ENCODE measurements at places on chromosomes 11 and 22.

DNA sequence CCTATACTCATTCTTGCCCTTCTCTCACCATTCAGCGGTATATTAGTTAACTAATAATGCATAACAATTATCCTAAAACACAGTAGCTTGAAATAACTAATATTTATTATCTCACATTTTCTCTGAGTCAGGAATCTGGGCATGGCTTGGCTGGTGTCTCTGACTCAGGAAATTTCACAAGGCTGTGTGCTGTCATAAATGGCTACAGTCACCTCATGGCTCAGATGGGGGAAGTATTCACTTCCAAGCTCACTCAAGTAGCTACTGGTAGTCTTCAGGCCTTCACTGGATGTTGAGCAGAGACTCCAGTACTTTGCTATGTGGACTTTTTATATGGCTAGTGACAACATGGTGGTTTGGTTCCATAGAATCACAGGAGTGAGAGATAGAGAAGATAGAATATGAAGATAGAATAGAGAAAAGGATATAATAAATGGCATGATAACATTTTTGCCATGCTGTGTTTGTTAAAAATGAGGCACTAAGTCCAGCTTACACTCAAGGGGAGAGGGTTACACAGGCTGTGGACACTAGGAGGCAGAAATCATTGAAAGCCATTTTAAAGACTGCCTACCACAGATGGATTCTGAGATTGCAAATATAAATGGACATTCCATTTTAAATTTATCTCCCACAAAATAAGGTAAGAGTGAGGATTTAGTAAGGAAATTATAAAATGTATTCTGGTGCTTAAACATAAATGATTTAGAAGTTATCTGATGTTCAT lies 997.8 kb upstream of the CHORDC1 start:
- no peak for DNase-seq

DNA sequence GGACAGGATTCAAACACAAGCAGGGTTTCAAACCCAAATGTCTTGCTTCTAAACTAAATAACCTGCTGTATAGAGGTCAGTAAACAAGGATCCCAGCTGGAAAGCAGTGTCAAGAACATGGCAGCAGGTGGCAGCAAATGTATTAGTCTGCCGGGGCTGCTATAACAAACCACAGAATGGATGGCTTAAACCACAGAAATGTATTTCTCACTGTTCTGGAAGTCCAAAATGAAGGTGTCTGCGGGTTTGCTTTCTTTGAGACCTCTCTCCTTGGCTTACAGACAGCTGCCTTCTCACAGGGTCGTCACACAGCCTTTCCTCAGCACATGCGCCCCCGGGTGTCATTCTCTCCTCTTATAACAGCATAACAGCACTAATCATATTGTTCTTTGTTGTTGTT lies 65.1 kb upstream of the LRRC55 start:
- peak; percentile 47 for DNase-seq

DNA sequence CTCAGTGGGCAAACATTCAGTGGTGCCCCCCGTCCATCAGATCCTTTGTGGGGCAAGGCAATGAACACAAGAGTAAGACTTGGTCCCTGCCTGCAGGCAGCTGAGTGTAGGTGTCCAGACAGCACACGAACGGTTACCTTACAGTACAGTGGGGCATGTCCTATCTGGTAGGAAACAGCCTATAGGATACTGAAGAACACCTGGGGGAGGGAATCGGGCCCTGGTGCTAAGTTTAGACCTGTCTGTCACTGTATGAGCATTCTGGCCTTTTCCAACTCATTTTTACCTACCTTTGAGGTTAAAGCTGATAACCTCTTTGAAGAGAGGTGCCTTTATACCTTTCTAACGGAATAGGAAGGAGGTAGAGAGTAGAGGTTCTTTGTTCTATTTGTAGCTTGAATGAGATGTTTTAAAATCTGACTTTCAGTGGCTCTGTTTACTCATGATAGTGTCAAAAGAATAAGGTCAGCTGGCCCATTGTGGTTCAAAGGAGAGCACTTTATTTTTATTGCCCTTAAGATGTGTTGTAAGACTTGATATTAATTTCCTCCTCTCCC lies 8.9 kb downstream of the ZNRF3 start:
- DNase-seq, result no peak

- DNase-seq, result no peak
Measured at GRCh38 chr11:86261328-86261727, 16.8 kb downstream of the EED start.

GRCh38 chr22:27998511-27999410 lies 79.7 kb upstream of the PITPNB start:
- no peak for DNase-seq

DNA sequence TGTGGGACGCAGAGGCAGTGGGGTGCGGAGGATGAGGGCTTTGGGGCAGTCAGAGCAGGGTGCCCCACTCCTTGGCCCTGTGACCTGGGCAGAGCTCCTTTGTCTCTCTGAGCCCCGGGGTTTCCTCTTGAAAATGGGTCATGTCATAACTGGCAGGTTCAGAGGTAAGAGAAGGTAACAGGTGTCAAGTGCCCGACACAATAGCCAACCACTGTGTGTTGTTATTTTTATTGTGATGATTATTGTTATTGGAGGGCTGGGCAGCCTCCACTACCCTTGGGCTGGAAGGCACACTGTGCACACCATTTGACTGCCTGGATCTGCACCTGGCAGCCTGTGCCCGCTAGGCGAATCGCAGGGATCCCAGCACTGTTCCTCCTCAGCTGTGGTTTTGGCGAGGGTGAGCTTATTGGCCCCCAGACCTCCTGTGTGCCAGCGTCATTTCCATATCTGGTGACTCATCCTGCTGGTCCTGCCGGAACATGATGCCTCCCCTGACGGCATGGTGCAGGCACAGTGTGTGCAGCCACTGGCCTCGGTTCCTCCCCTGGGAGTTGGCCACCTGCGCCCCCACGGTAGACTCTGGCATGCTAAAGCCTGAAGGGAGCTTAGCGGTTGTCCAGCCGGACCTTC lies 15.4 kb upstream of the SOX10 start:
- peak; percentile 68 for DNase-seq

DNA sequence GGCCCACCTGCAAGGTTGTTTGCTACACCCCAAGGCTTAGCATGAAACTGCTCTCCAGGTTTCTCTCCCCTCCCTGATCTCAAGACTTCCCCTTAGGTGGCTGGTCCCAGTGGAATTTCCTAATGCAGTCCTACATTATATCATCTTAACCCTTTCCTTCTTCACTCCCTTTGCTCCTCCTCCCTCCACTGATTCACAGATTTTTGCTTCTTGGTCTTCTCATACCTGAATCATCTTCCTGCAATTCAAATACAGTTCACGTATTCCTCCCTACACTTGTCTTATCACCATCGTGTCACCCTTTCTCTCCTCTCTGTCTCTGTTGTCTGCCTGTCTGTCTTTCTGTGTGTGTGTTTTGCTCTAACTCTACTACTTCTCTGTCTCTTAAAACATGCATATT lies 17.0 kb downstream of the MMP10 start:
- no peak for DNase-seq

DNA sequence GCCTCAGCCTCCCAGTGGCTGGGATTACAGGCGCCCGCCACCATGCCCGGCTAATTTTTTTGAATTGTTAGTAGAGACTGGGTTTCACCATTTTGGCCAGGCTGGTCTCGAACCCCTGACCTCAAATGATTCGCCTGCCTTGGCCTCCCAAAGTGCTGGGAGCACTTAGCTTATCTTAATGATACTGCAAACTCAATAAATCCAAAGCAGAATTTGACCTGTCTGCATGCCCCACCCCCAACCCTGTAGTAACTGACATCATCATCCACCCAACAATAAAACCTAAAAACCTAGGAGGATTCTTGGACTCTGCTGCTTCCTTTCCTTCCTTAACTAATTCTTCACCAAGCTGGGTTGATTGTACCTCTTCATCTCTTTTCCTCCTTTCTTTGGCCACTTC lies 6.3 kb upstream of the ADSL start:
- no peak for DNase-seq

DNA sequence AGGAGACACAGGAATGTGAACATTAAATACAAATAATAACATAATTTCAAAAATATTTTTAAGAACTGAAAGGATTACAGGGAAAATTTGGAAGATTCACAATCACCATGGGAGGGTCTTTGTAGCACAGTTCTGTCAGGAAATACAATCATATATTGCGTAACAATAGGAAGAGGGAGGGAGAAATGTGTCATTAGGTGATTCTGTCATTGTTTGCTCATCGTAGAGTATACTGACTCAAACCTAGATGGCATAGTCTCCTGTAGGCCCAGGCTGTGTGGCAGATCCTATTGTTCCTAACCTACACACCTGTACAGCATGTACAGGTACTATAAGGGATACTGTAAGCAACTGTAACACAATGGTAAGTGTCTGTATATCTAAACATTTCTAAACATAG lies 330.4 kb downstream of the BRD1 start:
- no peak for DNase-seq

- no peak for DNase-seq
Measured at GRCh38 chr11:36048496-36049247, 104.8 kb downstream of the LDLRAD3 start.

- peak; percentile 72 for DNase-seq
Measured at GRCh38 chr22:25159028-25159427, 40.6 kb upstream of the CRYBB3 start.

- DNase-seq, result no peak
Measured at GRCh38 chr11:8242499-8243280, 21.0 kb downstream of the LMO1 start.

DNA sequence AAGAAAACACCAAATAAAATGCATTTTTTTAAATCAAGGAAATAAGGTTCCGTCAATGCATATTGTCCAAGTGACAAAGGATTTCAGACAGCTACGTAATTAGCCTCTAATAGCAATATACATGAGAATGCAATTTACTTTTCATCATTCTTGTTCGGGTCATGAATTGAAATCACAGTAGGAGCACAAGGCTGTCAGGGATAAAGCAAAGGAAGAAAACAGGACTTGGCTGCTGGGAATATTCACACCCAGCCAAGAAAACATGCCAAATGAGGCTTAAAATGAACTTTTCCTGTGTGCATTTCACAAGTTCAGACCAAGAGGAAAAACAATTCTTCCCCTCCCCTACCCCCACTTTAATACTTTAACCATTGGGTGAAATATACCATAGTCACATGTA lies 188.6 kb downstream of the CWF19L2 start:
- DNase-seq, result no peak

DNA sequence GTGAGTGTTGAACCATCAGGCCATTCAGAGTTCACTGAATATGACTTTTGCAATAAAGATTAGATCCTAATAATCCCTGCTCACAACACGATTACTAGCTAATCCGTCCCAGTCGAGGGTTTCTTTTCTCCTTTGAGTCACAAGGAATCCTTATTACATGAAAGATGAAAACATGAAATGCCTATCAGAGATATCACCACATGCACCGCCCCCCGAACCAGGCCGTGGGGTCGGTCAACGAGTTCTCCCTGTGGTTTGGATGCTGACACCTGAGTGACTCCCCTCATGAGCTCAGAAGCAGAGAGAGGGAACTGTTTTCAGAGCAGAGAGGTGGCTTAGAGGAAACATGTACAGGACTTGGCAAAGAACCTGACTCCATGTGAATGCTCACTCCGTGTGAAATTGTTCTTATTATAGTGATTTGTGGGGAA lies 263.3 kb downstream of the ETS1 start:
- DNase-seq, result no peak

Measured in head of caudate nucleus (tissue), 42 donors.